Activated CD8-positive, alpha-beta T cell treated with anti-CD3 and anti-CD28 coated beads, Interleukin-2, amount 10 ng/mL, durations not matched to agents 7 days and 5 days (primary cell): ENCODE measurements at places on chromosomes 5 and 9. TPM values are rescaled to one million over a fixed set of nuclear protein-coding genes. Genes with fewer than 3 reads are reported as not detected.

DNA sequence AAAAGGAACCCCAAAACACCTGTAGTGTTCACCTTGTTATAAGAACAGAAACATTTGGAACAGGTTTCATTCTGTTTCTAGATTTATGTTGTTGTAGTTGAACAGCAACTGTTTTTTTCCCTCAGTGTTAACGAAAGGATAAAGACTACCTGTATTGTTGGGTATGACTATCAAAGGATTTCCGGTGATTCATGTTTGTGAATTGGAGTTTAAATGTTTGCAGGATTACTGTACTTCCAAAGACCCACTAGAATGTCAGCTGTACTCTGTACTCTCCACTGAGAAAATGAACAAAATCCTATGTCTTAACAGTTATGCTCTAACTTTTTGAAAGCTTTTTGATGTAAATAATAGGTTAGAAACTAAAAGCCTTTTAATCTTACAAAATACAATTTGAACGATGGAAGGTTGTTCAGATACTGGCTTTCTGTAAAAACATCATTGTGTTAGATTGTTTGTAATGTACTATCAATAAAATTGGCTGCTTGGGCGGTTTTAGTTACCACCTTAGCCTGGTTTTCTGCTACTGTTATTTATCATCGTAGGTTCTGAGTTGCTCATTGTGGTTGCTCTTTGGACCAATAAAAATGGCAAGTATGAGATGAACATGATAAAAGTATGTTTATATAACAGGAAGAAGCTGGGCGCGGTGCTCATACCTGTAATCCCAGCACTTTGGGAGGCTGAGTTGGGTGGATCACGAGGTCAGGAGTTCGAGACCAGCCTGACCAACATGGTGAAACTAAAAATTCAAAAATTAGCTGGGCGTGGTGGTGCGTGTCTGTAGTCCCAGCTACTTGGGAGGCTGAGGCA lies 44.1 kb downstream of the DCP2 start:
- no peak for DNase-seq
- H3K4me1 ChIP-seq, result peaks cover 70% of the 10 kb centered on the region
- peaks cover 73% of the 10 kb centered on the region for H3K36me3 ChIP-seq
- no peak overlapping the region for H3K27ac ChIP-seq

The AGTPBP1 gene
- total RNA-seq, result 32.6 TPM

The ESM1 gene
- not detected for total RNA-seq

DNA sequence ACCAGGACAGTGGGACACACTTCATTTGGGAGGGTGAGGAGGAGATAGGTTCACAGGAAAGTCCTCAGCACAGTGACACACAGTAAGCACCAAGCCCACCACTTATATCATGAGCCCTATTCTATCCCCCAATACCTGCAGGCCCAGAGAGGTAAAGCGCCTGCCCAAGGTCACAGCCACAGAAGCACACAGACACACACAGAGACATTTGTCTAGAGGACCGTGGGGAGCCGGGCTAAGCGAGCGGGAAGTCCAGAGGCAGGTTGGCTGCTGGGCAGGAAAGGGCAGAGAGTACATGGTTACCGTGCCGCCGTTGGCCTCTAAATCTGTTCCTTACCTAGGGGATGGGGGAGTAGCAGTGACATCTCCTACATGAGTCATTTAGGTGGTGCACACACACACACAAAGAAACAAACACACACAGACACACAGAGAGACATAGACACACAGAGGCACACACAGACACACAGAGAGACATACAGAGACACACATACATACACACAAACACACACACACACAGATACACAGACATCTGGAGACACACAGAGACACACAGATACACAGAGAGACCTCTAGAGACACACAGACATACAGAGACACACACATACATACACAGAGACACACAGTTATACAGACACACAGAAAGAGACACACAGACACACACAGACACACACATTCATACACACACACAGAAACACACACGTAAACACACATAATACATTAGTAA lies 15.9 kb upstream of the DUSP1 start:
- peaks cover 3% of the 10 kb centered on the region for H3K27me3 ChIP-seq
- H3K4me1 ChIP-seq, result peaks cover 10% of the 10 kb centered on the region
- H3K36me3 ChIP-seq, result no peaks in the 10 kb centered on the region
- no peak for DNase-seq
- no peak overlapping the region for H3K4me3 ChIP-seq
- H3K27ac ChIP-seq, result no peak overlapping the region

DNA sequence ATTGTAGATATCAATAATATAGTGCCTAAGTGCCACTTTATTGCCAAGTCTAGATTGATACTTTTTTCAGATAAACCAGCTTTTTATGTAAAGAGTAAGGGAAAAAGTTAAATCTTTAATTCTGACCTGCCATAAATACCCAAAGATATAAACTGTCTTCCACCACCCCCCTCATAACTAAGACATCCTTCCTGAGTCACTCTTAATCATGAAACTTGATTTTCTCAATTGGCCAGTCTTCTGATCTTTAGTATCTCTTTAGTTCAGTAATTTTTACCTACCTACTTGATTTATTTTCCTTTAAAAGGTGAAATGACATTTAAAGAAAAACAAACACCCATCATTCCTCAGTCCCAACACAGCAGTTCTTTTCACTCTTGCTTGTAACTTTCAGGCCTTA lies 21.8 kb downstream of the C5orf22 start:
- H3K4me3 ChIP-seq, result no peak overlapping the region
- peaks cover 61% of the 10 kb centered on the region for H3K36me3 ChIP-seq
- no peak for DNase-seq
- no peak overlapping the region for H3K27ac ChIP-seq
- no peaks in the 10 kb centered on the region for H3K27me3 ChIP-seq
- no peaks in the 10 kb centered on the region for H3K4me1 ChIP-seq

- H3K36me3 ChIP-seq, result no peaks in the 10 kb centered on the region
- peaks cover 12% of the 10 kb centered on the region for H3K27me3 ChIP-seq
- H3K4me3 ChIP-seq, result no peak overlapping the region
- no peak overlapping the region for H3K27ac ChIP-seq
- DNase-seq, result no peak
These were observed 7.3 kb downstream of the DAPK1 start for GRCh38 chr9:87504938-87505337.

- H3K4me3 ChIP-seq, result no peak overlapping the region
- no peak overlapping the region for H3K27ac ChIP-seq
- H3K4me1 ChIP-seq, result no peaks in the 10 kb centered on the region
- no peaks in the 10 kb centered on the region for H3K27me3 ChIP-seq
These were observed 54.6 kb upstream of the POU4F3 start for GRCh38 chr5:146284016-146284415.

The PDCD1LG2 gene
- 0.55 TPM for total RNA-seq

- H3K4me3 ChIP-seq, result no peak overlapping the region
- peaks cover 15% of the 10 kb centered on the region for H3K4me1 ChIP-seq
- DNase-seq, result no peak
- no peaks in the 10 kb centered on the region for H3K27me3 ChIP-seq
- no peaks in the 10 kb centered on the region for H3K36me3 ChIP-seq
These were observed 265.2 kb downstream of the SYK start for GRCh38 chr9:91066856-91067255.

GRCh38 chr5:176647843-176648473 lies 674 bp downstream of the TSPAN17 start:
- no peaks in the 10 kb centered on the region for H3K27me3 ChIP-seq
- peak overlapping the region; percentile 82 for H3K27ac ChIP-seq
- H3K36me3 ChIP-seq, result peaks cover 13% of the 10 kb centered on the region

The MLANA gene
- not detected for total RNA-seq

The TLX3 gene
- total RNA-seq, result not detected

DNA sequence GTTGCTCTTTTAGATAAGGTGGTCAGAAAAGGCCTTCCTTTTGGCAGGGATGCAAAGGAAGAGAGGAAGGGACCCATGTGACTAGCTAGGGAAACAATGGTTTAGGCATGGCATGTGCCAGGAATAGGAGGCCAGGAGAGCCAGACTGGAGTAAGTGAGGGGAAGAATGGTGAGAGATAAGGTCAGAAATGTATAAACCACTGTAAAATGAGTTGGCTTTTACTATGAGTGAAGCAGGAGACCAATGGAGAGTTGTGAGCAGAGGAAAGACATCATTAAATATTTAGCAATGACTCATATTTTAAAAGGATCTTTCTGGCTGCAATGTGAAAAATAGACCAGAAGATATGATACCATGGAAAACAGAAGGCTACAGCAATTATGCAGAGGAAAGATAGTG lies 50.9 kb downstream of the AP3B1 start:
- no peaks in the 10 kb centered on the region for H3K27me3 ChIP-seq
- DNase-seq, result no peak
- no peak overlapping the region for H3K4me3 ChIP-seq
- H3K27ac ChIP-seq, result no peak overlapping the region
- H3K4me1 ChIP-seq, result no peaks in the 10 kb centered on the region

GRCh38 chr5:13553896-13554295 lies 390.6 kb downstream of the DNAH5 start:
- no peak for DNase-seq
- H3K27ac ChIP-seq, result no peak overlapping the region
- no peaks in the 10 kb centered on the region for H3K4me1 ChIP-seq
- H3K36me3 ChIP-seq, result no peaks in the 10 kb centered on the region

- DNase-seq, result no peak
- no peak overlapping the region for H3K27ac ChIP-seq
- no peaks in the 10 kb centered on the region for H3K27me3 ChIP-seq
These were observed 229.2 kb upstream of the FAM174A start for GRCh38 chr5:100306000-100306399.

- no peak overlapping the region for H3K27ac ChIP-seq
- DNase-seq, result no peak
- no peaks in the 10 kb centered on the region for H3K4me1 ChIP-seq
- H3K36me3 ChIP-seq, result no peaks in the 10 kb centered on the region
- H3K27me3 ChIP-seq, result no peaks in the 10 kb centered on the region
- H3K4me3 ChIP-seq, result no peak overlapping the region
These were observed 30.5 kb upstream of the HAPLN1 start for GRCh38 chr5:83751201-83751600.
